Stimulated activated naive CD4-positive, alpha-beta T cell treated with Interleukin-2 at 50 U/mL for 16 hours (primary cell): ENCODE measurements at places on chromosomes 1 and 21.

DNA sequence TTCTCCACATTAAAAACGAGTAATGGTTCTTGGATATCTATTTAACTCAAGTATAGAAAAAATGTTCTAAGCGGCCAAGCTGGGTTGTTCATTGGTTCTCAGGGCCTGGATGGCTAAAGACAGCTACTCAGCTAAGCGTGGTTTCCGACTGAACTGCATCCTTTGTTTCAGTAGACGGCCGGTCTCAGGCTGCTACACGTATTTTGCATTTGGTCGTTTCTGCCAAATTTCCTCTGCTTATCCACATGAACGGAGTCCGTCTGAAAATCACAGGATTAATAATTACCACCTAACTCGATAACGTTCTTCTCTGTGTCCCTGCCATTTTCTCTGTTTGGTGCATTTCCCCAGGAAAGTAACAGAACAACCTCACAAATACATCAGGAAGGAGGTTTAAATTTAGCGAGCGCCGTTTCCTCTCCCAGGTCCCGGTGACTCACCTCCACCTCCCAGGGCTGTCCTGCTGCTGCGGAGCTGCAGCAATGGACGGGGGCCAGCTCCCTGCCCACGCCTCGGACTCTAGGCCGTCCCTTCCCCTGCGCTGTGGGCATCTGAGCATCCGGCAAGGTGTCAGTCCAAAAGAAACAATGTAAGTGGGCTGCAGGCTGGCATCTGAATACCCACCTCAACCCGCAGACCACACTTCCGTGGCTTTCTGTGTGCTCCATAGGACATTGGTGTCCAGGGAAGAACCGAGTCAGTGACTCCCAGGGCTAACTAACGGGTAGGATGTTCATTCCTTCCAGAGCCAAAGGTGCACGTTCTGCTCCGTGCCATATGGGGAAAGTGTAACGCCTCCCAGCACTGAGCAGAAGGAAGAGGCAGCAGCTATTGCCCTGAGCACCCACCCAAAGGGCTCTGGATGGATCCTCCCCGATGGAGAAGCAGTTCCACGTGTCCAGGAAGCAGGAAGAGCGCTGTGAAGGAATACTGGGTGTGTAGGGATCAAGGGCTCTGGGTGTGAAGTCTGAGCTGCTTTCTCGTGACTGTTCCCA, 4.1 kb upstream of the GABRD start:
- DNase-seq = no peak

DNA sequence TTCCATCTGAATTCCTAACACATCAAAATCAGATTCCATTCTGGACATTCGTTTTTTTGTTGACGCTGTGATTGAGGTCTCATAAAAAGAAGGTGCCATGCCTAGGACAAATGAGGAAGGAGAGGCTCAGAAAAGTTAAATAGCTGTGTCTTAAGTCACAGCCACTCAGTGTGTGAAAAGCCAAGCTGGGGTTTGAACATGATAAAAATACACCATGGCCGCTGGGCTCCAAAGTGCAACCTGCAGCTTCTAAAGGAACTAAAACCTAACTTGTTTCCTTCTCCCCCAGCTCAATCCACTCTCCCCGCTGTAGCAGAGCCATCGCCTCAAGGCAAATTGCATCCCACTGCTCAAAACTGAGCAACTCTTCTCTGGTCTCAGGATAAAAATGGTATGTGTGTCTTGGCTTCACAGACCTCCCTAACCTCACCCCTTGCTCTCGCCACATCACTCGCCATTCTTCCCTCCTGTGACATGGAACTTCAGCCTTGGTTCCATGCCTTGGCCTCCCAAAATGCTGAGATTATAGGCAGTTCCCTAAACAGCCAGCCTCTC, 22.1 kb upstream of the FAM20B start:
- no peak for DNase-seq

DNA sequence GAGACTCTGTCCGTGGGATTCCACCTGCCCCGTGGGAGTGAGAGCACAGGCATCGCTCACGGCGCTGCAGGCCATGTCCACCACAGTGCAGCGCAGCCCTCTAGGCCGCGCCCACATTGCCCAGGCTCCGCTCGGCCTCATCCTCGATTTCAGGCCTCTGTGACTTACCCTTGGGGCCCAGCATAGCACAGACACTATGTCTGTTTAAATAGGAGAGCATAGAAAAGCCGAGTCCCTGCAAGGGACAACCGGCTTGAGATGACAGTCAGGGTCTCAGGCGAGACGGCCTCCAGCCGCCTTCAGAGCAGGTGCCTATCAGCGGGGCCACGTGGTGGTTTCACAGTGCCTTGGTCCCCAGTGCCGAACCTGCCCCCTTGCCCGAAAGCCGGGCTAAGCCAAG, 56.9 kb upstream of the POFUT2 start:
- DNase-seq = no peak

DNA sequence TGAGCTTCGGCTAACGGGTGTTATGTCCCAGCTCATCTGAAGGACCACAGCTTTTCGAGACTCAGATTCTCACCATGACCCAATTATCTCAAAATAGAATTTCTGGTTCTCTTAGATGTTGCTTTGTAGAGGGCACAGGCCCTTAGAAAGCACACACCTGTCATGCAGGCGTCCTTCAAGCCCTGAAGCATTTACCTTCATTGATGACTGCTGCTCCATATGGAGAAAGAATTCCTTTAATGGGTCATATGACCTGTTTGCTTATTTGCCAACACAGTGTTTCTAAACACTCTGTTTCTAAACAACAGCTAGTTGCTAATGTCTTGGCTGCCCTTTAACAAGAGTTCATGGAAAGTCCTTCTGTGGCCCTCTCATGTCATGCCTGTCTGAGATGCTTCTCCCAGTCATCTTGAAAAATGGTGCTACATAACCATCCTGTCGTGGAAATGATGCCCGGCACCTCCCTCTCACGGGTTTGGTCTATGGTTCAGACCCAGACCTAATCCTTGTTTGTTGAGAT, 495.7 kb downstream of the KIF26B start:
- DNase-seq = no peak

- DNase-seq = no peak
Observed at GRCh38 chr1:75812065-75812464, 15.4 kb downstream of the MSH4 start.
